ENCODE measurements at places on chromosomes 16 and 17.

DNA sequence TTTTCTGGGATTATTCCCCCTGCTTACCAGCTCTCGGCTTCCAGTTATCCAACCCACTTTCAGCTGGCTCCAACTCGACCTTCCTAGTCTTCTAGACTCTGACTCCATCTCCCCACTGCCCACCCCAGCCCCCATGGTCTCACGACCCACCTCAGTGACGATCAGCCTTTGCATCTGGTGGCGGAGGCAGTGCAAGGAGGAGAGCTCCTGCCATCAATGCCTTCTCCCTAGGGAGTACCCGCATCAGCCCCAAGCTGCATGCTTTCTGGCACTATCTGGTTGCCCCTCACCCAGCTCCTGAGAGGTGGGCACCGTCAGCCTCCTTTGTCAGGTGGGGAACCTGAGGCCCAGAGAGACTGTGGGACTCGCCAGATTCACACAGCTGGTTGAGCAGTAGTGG lies 72.6 kb upstream of the RPL38 start:
- no peaks in the 10 kb centered on the region for H3K27me3 ChIP-seq
- no peak overlapping the region for H3K27ac ChIP-seq
- no peak for DNase-seq
- H3K36me3 ChIP-seq = no peaks in the 10 kb centered on the region
- no peak overlapping the region for H3K4me3 ChIP-seq

- H3K36me3 ChIP-seq = no peaks in the 10 kb centered on the region
- H3K27me3 ChIP-seq = no peaks in the 10 kb centered on the region
- H3K4me3 ChIP-seq = no peak overlapping the region
- H3K4me1 ChIP-seq = peaks cover 98% of the 10 kb centered on the region
Observed at GRCh38 chr16:89481356-89481955, 8.9 kb downstream of the ANKRD11 start.

- H3K4me1 ChIP-seq = no peaks in the 10 kb centered on the region
- H3K4me3 ChIP-seq = no peak overlapping the region
- no peaks in the 10 kb centered on the region for H3K27me3 ChIP-seq
- H3K36me3 ChIP-seq = no peaks in the 10 kb centered on the region
- DNase-seq = no peak
Observed at GRCh38 chr16:78903843-78904242, 696.7 kb downstream of the MAF start.

DNA sequence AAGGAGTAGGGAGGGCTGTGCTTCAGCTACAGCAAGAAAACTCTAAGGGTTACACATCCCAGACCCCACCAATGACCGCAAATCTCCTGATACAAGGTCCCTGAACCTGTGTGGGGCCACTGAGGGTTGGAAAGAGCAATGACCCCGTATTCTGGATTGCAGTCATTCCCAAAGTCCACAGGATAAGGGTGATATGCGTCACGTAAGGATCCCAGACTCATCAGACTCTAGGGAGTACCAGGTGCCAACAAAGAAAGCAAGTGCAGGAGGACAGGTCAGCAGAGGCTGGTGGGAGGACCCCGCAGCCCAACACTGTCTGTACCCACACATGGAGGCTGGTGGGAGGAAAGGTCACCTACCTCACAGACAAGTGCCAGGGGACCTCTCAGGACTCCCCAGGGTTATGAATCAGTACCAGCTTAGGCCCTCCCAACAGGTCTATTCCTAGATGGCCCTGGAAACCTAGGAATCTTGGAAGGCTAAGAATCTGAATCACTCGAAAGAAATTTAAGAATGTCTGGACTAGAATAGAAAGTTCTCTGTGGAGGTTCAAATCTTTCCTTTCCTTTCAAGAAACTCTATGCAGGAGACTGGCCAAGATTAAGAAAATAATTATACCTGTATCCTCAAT lies 16.2 kb downstream of the PITPNA start:
- H3K4me1 ChIP-seq = no peaks in the 10 kb centered on the region
- no peaks in the 10 kb centered on the region for H3K27me3 ChIP-seq
- peaks cover 2% of the 10 kb centered on the region for H3K36me3 ChIP-seq
- H3K27ac ChIP-seq = no peak overlapping the region
- no peak for DNase-seq

GRCh38 chr17:47735536-47736011 lies 2.5 kb downstream of the TBX21 start:
- DNase-seq = no peak
- H3K27ac ChIP-seq = no peak overlapping the region
- H3K4me1 ChIP-seq = peaks cover 11% of the 10 kb centered on the region
- no peak overlapping the region for H3K4me3 ChIP-seq
